CD4-positive, alpha-beta T cell treated with Interleukin-17A for 1 hour (primary cell): ENCODE measurements at places on chromosomes 1 and 21.

- DNase-seq = no peak
These were observed 1650.0 kb downstream of the AMY1C start for GRCh38 chr1:105399716-105400115.

DNA sequence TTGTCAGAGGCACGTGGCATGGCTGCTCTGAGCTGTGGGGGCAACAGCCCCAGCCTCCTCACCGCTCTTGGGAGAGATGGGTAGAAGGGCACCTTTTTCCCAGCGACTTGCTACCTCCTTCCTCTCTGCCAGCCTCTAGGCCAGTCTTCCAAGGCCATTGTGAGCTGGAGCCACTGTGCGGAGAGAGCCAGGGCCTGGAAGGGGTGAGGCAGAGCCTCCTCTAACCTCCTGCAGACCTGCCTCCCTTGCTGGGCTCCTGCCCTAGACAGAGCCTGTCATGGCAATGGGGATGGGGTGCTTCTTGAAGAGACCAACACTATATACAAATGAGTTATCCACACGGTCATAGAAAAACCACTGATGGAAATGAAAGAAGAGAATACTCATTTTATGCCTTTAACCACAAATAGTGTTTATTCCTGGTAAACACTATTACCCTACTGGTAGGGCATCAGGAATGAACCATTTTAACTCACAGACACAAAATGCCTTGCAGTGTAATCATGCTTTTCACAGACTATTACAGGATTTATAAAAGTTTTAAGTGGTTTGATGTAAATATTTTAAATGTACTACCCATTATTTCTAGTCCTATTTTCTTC, 5.0 kb upstream of the IGFN1 start:
- DNase-seq = no peak

DNA sequence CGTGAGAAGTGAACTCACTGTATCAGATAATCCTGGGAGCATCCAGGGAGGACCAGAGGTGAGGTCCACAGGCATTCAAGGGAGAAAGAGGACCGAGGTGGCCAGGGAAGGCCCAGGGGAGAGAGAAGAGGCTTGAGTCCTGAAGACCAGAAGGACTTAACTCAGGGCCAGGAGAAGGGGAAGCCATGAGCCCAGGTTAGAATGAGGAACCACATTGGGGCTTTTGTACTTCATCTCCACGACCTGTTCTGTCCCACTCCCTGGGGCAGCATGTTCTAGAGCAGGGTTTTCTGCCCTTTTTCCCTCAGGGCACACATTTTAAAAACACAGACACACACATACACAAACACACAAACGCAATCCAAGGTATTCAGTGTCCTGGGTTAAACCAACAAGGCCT, 8.4 kb downstream of the LGR6 start:
- DNase-seq = no peak

DNA sequence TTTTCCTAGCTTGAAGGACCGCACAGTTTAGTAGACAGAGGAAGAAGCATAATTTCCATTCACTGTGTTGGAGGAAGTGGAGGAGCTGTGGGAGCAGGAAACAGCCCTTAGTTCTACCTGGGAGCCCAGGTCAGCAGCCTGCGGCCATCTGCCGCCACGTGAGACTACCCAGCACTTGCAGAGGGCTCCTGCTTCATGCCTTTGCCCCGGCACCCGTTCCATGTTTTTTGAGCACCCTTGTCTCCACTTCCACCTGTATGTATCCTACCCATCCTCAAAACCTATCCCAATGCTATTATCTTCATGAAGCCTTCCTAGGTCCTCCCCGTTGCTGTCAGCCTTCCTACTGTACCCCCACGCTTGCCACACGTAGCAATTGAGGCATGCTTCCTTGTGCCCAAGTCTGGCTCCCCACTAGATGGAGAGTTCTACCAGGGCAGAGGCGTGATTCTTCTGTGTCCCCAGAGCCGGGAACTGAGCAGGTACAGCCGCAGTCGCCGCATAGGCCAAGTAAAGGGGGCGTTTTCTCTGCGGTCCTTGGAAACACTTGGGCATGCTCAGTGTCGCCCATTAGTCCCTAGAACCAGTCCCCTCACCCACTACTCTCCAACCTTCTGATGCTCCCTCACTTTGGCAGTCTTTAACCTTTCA, 1.9 kb downstream of the SLC6A9 start:
- DNase-seq = no peak

DNA sequence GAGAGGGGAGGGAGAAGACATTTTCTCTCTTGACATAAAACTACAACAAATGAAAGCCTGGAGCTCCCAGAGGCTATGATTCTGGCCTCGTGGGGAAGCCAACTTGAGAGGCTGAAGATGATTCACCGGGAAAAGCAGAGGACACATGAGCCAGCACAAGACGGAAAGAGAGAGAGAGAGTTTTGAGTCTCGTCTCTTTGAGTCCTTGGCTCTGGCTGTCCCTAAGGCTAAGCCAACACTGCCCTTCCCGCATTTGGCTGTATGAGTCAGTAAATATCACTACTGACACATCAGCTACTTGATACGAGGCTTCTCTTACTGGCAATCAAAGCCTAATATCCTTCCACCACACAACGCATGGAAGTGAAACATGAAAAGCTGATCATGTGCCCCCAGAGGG, 95.5 kb downstream of the GRIK3 start:
- DNase-seq = no peak

DNA sequence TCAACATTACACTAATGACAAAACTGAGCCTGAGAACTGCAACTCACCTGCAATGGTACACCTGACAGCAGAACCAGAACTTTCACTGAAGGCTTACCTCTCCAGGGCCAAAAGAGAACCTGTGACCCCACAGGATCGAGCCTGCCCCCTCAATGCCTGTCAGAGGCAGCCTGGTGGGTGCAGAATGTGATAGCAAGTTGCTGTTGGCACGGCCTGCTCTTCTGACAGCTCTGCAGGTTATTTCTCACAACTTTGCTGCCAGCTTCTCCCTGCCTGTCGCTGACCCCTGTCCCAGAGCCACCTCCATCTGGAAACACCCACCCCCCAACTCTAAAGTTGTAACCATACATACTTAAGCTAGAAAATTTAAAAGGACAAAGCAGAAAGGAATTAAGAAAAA, 35.2 kb downstream of the HIVEP3 start:
- DNase-seq = no peak
